ENCODE measurements at places on chromosomes 5 and 9.
A peak's percentile ranks its signal among the peaks of the same experiment; 100 is the strongest.

DNA sequence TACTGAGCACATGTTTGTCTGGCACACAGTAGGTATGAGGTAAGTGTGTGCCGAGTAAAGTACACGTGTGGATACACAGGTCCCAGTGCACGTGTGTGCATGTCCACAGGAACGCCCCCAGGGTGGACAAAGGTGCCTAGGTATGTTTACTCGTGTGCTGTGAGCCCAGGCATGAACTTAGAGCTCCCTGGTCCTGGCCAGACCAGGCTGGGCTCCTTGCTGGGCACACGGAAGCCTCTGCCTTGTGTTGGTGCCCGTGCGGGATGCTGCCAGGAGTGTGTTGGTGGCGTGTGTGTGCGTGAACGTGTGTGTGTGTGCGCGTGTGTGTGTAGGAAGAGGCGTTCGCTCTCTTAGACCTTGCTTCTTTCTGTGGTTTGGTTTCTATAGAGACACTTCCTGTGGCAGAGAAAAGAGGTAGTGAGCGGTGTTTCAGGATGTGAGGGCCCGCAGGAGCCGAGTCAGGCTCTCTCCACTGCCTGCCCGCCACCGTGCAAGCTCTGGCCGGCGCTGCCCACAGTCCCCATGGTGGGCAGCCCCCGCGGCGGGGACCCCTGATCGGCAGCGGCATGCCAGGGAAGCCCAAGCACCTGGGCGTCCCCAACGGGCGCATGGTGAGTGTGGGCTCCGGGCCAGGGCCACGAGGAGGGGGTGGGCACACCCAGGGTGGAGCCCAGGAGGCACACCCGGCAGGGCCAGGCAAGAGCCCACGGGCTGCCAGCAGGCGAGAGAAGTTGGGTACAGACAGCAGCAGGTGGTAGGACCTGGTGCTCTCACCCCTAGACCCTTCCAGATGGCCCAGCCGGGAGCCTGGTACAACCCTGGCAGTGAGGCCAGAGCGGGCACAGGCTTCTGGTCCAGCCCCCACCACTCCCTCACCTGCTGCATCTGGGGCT, at the start of gene RGS14:
Gene RGS14, plus strand, starts transcription at position 466 of the 893 bp plus-strand sequence. Its CDS starts 101 bp downstream, at position 567.
- DNase-seq, result peak; percentile 98

DNA sequence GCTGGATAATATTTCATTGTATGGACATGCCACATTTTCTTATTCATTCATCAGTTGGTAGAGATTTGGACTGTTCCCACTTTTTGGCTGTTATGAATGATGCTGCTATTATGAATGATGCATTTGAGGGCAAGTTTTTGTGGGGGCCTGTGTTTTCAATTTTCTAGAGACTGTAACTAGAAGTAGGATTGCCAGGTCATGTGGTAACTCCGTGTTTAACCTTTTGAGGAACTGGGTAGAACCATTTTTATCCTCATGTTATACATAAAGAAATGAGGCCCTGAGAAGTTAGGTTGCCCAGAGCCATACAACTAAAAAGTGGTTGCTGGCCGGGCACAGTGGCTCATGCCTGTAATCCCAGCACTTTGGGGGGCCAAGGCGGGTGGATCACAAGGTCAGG, 22.4 kb upstream of the STRBP start:
- no peak for DNase-seq

DNA sequence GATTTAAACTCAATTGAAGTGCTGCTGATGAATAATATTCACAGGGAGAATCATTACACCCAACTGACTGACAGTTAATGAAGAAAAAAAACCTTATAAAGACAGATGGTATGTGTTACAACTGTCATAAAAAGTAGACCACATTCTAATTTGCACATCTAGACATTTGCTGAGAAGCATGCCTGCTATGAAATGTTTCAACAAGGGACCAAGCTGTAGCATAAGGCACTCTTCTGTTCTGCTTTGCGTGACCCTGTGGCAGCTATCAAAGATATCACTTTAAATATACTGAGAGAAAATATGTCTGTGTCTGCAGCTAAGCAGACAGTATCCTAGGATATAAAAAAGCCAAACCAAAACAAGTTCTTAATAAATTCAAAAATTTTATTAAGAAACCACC, 153.7 kb downstream of the TMEM232 start:
- no peak for DNase-seq

- DNase-seq, result no peak
These were observed 48.8 kb downstream of the FANCC start for GRCh38 chr9:95268681-95269080.

DNA sequence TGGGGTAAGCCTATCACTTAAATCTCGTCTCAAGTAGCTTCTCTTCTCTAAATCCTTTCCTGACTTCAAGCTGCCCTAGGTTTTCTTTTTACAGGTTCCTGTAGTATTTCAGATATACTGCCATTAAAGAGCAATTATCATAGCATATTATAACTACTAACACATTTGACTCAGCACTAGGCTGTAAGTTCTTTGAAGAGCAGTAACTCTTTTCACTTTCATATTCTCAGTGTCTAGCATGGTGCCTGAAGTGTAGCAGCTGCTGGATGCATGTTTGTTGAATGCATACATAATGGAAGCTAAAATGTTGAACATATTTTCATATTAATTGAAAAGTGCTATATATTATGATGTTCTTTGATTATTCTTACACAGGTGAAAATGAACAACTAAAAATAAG, 22.5 kb downstream of the CCDC152 start:
- DNase-seq, result no peak

GRCh38 chr5:87242242-87242641, 25.4 kb upstream of the RASA1 start:
- DNase-seq, result no peak

DNA sequence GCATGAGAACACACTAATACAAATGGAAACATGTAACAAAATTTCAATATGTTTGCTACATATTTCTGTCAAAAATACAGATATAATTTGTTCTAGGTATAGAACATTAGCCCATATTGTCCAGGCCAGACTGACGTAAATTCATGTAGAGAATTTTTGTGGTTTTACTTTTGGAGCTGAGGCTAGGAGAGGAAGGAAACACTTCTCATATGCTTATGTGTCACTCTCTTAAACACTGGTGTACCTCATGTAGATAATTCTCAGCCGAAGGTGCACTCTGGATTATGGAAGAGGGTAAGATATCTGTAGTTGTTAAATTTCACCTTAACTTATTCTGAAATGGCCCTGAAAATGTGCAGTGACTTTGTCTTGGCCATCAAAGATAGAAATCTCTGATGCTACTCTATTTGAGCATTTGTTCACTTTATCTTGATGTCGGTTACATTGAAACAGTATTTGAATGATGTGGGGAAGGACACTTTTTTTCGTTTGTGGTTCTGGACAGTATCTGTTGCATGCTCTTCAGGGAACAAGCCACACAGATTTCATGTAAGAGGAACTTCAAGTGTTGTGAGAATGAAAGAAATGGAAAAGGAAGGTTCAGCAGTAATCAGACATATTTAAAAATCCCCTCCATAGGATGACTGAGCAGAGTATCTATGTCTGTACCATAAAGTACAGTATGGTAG, 202.7 kb downstream of the SPATA31D1 start:
- DNase-seq, result peak; percentile 66

- DNase-seq, result no peak
These were observed 15.9 kb upstream of the WNT8A start for GRCh38 chr5:138067945-138068344.

- DNase-seq, result no peak
These were observed 29.4 kb upstream of the SPATA31D4 start for GRCh38 chr9:81898851-81899250.

GRCh38 chr9:121901616-121902015, 191.5 kb downstream of the TTLL11 start:
- DNase-seq, result no peak

DNA sequence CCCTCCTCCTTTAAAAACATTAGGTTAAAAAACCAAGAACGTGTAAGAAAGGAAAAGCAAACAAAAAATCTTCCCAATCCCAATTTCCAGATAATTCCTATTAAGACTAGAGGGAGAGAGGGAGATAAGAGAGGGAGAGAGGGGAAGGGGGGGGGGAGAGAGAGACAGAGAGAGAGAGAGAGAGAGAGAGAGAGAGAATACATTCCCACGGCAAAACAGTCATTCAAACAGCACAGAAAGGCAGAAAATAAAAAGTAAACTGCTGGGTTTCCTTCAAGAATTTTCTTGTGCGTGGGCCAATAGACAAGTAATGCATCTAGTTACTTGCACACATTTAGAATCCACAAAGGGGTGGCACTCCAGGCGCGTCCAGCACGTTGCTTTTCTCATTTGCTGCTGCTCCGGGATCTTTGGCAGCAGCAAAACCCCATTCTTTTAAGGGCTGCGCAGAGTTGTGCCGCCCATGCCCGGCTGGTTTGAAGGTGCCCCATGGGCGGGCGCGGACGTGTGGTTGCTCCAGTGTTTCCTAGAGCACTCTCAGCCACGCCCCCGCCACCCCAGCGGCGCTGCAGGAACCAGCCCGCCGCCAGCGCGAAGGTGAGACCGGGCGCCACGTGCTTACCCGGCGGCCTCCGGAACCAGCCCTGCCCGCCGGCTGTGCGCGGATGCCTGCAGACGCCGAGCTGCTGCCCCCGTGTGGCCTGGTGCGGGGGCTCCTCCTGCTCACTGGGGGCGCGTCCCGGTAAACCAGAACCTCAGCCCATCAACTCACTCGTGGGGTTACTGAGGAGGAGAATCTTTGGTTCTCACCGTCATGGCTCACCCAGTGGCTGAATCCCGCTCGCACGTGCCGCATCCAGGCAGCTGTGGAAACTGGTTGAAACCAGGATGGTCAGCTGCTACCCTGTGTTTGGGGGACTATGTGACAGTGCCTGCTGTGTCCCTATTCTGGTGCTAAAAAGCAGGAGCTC, 44.6 kb downstream of the STC2 start:
- peak; percentile 85 for DNase-seq

DNA sequence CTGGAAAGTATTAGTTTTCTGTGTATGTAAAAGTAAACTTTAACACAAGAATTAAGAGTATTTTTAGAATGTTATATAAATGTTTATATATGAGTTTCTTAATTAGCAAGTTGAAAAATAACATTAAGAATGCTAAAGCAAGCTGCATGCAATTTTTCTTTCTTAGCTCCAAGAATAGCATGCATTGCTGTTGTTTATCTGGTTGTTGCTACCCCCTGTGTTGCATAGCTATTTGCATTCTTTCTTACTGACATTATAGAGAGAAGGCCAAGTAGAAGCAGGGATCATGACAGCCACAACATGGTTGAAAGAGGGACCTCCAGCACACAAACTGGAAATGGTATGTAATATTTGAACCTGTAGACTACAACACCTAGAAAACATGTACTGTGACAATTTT, 94.8 kb downstream of the ERCC6L2 start:
- no peak for DNase-seq

DNA sequence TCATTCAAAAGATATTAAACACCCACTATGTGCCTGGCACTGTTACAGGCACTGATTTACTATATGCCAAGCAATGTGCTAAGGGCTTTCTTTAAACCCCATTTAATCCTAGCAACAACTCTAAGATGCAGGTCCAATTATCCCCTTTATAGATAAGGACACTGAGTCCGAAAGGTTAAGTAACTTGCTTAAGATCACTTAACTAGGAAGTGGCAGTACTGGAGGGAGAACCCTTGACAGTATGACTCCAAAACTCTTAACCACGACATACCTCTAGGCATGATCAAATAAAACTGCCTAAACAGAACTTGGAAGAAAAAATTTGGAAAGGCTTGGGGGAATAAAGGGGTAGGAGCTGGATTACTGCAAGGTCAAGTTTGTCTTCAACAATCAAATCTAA, 1.7 kb downstream of the RAB14 start:
- DNase-seq, result no peak

GRCh38 chr9:35910613-35911359, 1.5 kb downstream of the SPAAR start:
- DNase-seq, result peak; percentile 56

DNA sequence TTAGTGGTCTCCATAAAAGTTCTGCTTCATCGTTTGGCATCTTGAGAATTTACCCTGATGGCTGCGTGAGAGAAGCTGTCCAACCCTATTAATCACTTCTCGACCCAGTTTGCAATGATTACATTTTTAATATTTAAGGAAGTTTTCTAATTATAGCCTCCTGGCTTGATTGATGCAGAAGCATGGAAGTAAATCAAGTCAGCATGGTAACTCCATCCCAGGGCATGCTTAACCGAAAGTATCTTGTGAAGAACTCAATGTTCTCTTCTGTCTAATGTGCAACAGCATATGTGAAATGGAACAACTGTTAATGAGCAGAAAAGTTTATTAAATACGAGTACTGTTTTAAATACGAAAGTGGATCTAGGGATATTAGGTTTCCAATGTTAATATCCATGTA, 278.9 kb upstream of the CD180 start:
- no peak for DNase-seq

- no peak for DNase-seq
These were observed 43.6 kb downstream of the MAP3K1 start for GRCh38 chr5:56858777-56859442.

DNA sequence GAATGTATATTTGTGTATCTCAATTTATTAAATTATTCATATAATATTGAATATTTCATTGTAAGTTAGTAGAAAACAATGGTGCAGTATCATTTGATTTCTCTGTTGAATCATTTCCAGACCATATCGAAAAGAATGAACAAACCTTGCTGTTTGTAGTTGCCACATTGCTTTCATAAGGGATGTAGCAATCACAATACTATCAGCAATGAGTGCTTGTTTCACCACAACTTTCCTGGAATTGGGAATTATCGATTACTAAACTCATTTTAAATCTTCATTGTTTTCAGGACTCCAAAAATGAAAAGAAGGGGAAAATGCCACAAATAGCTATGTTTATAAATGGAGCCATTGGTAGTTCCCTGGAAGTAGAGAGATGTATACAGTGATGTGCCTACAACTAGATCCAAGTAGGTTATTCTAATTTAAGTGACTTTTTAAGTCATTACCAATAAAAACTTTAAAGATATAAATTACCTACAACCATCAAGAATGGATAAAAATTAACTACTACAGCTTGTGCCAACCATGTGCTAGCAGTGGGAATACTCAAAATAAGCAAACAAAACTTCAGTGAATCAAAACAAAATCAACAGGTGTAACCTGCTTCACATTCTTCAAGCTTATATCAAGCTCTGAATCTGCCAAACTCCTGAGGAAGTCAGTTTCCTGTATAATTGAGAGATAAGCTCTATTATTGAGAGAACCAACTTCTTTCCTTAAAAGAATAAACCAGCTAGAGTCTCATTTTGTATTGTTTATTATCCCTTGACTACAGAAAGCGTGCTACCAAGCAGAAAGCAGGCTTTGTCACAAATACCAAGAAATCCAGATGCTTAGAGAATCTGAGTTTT, 358.6 kb downstream of the ADGRV1 start:
- DNase-seq, result no peak

DNA sequence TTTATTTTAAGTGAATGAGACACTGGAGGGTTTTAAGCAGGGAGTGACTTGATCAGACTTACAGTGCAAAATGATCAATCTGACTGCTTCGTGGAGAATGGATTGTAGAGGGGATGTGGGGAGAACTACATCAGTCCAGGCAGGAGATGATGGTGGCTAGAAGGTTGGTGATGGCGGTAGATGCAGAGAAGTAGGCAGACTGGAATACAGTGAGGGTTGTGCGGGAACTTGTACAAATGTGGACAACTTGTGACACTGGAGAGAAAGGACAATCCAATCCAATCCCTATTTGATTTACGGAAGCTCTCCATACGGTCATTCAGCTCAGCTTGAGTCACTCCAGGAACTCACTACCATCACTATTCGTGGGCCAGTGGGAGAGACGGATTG, 593 bp downstream of the TIGD6 start:
- DNase-seq, result no peak
